Aorta (tissue), 5 donors: ENCODE measurements at places on chromosomes 7 and 10. TPM values are rescaled to one million over a fixed set of nuclear protein-coding genes. Genes with fewer than 3 reads are reported as not detected.

- no peak for DNase-seq
These were observed 103.8 kb downstream of the CPEB3 start for GRCh38 chr10:92187101-92187500.

DNA sequence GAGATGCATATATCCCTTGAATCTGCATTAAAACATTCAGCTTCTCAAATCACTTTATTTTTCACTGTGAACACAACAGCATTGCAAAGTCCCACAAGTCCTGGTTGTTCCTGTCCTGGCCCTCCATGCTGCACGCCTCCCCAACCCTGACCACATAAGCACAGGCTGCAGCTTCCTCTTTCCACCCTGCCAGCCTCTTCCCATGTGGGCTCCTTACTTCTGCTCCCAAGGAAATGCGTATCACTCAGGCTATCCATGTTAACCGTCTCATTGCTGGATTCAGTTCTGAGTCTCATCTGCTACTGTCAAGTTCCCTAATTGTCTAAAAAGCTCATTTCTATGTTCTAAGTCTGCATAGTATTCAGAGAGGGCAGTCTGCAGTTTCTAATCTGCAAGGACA is 89.7 kb upstream of the ZPBP start:
- DNase-seq: peak; percentile 75

DNA sequence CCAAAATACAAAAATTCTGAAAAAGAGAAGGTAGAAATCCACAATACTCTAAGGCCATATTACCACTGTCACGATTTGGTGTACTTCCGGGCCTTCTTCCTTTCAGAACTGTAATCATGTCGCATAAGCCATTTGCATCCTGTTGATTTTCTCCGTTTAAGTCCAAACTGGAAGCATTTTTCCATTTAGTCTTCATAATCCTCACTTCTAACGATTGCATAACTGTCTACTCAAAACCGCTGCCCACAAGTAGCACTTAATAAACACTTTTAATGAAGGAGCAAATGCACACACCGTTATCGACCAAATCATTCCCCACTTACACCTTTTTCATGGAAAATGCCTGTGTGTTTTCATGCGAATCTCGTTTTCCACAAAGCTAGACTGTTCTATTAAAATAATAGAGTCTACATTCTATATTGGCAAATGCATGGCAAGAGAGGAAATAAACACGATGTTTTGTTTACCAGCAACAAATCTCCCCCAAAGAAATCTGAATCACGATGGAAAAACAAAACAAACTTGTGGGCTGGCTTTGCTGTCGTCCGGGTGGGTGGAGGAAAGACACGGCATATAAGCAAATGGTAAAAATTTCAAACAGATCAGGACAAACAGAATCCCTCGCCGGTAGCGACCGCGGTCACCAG is 1.0 kb downstream of the ATE1 start:
- no peak for DNase-seq

- no peak for DNase-seq
These were observed 100.7 kb downstream of the IQUB start for GRCh38 chr7:123433665-123434064.

- DNase-seq: no peak
These were observed 9.6 kb downstream of the PSD start for GRCh38 chr10:102408728-102409603.

HABP2 gene
- polyA plus RNA-seq: not detected

FBXL13 gene
- polyA plus RNA-seq: 1.00 TPM

UPK3B gene
- 1.3 TPM for polyA plus RNA-seq
